ENCODE measurements at places on chromosomes 5 and 9.

GRCh38 chr5:153919161-153919560 lies 119.5 kb downstream of the FAM114A2 start:
- no peak for DNase-seq

DNA sequence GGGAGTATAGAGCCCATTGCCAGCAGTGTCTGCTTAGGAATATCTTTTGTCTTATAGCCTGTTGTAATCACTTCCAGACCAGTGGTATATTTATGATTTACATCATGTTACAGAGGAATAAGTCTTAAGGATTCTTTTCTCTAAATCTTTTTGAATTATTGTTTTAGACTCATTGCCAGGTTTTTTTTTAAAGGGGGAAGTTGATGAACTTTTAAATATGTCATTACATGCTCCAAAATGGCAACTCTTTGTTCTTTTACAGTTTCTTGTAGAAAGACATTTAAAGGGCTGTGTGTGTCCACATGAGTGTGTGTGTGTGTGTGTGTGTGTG lies 59.4 kb upstream of the NFIB start:
- DNase-seq = no peak

DNA sequence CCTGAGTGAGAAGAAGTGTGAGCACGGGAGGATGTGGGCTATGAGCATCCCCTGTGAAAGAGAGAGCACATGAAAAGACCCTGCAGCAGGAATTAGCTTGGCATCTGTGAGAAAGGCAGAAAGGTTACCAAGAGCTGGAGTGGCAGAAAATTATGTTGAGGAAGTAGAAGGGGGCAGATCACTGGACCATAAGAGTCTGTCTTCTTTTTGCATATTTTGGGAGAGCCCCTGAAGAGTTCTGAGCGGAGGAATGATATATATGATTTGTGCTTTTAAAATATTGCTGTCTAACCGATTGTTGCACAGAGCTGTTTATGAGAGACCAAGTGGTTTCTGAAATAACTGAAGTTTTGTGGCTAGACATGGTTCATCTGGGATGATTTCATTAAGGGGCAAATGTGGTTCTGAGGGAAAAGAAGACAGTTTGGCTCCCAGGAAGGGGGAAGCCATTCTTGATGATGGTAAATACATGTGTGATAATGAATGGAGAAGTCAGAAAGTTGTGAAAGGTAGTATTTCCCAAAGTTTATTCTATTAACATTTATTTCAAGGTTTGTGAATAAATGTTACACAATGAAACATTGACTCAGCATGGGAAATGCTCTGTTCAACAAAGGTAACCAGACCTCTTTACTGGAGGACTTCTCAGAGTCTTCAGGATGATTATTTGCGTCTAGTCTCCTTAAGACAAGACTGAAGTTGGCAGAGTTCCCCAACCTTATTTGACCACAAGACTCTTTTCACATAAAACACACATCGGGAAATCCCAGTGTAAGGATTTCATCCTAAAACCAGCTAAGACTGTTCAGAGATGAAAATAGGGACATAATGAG lies 31.5 kb upstream of the ADRB2 start:
- no peak for DNase-seq

GRCh38 chr9:4838189-4838546 lies 45.4 kb downstream of the RCL1 start:
- DNase-seq = no peak
